ENCODE measurements at places on chromosomes 12 and 14. TPM values are rescaled to one million over a fixed set of nuclear protein-coding genes. Genes with fewer than 3 reads are reported as not detected.
A peak's percentile ranks its signal among the peaks of the same experiment; 100 is the strongest.

Gene KRT6A
- total RNA-seq = not detected

Gene BTBD6
- 24.7 TPM for total RNA-seq

Gene DEGS2
- total RNA-seq = 2.6 TPM

GRCh38 chr14:89524990-89525667 lies 108.1 kb upstream of the FOXN3 start:
- DNase-seq = peak; percentile 22

Measured in activated CD8-positive, alpha-beta T cell treated with anti-CD3 and anti-CD28 coated beads for 36 hours (primary cell).